ENCODE measurements at places on chromosomes 16 and 17.

DNA sequence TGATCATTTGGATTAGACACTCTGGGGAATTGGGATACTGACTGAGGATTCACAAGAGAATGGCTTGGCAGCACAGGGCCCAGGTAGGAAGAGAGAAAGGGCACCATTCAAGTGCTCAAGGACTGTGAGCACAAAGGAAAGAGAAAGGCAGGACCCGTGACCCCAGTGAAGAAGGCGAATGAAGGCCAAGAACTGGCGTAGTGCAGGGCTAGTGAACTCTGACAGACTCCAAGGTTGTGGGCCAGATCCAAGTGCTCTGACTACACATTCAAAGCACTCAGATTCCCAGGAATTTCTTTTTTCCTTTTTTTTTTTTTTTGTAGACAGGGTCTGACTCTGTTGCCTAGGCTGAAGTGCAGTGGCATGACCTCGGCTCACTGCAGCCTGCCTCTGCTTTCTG is 5.0 kb downstream of the GTF3C1 start:
- no peak for DNase-seq

- no peak for DNase-seq
Measured at GRCh38 chr16:88352261-88353200, 30.2 kb upstream of the ZNF469 start.

DNA sequence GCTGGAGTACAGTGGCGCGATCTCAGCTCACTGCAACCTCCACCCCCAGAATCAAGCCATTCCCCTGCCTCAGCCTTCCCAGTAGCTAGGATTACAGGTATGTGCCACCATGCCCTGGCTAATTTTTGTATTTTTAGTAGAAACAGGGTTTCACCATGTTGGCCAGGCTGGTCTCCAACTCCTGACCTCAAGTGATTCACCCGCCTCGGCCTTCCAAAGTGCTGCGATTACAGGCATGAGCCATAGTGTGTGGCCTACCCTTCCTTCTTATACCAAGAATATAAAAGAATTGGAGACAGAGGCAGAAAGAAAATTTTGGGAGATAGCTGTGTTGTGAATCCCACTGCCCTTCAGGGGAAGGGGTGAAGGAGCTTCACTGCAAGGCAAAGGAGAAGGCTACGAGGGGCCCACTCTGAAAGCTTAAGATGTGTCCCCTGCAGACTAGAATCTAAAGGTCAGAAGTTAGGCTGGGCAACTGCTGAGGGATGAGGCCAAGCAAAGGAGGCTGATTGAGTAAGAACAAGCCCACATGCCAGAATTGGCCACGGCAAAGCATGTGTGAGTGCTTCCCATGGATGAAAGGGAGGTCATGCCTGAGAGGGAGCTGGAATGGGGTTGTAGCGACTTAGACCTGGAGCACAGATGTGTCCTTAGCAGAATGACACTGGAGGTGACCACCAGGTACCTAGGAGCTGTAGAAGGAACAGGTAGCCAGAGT is 8.4 kb upstream of the CRYBA1 start:
- no peak for DNase-seq

- no peak for DNase-seq
Measured at GRCh38 chr17:49445591-49445990, 30.9 kb upstream of the PHB1 start.

GRCh38 chr16:9536905-9537304 is 445.5 kb downstream of the HAPSTR1 start:
- no peak for DNase-seq

GRCh38 chr16:7597677-7598076 is 265.0 kb downstream of the RBFOX1 start:
- no peak for DNase-seq

GRCh38 chr17:17122781-17123483 is 80.7 kb downstream of the MPRIP start:
- DNase-seq = no peak

DNA sequence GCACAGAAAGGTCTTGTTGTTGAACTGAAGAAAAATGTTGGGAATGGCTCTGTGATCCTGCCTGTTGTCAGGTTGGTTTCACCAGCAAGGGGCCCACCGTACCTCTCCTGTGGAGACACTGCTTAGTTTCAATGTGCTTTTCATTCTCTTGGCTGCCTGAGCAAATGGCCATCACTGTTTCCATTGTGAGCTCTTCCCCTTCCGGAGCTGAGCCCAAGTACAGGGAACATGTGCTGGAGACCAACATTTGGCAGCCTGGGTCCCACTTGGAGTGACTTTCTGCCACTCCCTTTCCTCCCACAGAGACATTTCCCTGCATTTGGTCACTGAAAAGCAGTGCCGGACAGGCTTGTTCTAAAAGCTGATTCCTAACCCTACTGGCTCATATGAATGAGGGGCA is 23.1 kb downstream of the GABARAPL2 start:
- no peak for DNase-seq

GRCh38 chr16:86297866-86298757 is 212.2 kb upstream of the FOXF1 start:
- no peak for DNase-seq

DNA sequence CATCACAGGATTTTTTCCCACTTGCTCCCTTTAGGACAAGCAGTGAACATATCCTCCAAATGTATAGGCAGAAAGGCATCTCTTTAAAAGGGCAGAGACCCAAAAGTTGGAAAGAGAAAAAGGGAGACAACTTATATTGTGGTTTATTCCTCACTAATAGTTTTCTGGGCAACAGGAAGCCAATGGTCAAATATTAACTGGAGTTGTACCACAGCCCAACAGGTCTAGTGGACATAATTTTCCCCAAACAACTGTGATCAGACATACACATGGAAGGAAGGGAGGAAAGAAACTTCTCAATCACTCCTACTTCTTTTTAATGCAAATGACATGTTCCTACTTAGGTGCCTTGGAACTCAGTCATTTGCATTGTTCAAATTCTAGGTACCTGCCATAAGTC is 78.4 kb downstream of the SOX9 start:
- DNase-seq = no peak

DNA sequence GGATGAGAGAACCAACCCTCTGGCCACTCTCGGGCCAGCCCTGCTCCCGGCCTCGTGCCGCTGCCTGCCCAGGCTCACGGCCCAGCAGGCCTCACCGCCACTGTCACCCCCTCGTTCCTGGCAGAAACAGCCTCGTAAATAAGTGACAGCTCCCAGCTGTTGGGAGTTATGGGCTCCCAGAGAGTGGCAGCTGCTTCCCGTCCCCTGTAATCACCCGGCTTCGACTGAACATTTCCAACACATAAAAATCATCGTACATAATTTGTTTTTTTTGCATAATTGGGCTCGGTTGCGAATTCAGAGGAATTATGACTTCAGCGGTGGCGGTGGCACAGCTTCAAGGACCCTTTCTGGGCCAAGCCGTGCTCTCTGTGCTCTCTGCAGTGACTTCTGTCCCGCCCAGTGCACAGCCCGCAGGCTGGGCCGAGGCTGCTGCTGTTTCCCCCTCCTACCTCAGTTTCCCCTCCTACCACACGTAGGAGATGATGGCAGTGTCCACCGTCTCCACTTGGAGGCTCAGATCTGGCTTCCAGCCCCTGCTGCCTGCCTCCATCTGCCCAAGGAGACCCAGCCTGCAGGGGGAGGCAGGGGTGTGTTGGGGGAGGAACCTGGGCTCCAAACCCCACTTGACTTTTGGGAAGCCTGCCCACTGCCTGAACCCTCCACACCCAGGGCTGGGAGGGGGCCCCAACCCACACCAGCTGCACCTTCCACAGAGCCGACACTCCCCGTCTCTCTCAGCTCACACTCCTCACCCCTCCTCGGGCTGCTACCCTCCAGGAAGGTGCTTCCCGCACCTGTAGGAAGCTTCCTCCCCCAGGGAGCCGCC is 84.9 kb downstream of the RTN4RL1 start:
- DNase-seq = no peak

GRCh38 chr16:58086381-58087208 is 42.6 kb downstream of the CFAP20 start:
- no peak for DNase-seq

DNA sequence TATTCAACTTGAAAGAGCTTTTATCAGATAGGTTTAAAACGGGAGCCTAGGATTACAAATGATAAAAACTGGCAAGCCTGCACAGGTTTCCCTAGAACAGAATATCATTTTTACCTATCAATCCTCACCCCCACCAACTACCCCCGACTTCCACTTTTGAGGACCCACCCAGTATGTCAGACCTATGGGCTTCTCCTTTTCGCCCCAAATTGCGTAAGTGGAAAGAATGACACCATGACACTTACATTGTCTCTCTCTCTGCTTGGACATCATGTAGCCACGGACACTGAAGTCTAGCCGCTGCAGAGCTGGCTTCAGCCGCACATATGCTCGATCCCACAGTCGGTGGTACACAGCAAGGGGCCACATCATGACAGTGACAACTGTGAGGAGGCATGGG is 7.4 kb upstream of the PSMC3IP start:
- DNase-seq = no peak

DNA sequence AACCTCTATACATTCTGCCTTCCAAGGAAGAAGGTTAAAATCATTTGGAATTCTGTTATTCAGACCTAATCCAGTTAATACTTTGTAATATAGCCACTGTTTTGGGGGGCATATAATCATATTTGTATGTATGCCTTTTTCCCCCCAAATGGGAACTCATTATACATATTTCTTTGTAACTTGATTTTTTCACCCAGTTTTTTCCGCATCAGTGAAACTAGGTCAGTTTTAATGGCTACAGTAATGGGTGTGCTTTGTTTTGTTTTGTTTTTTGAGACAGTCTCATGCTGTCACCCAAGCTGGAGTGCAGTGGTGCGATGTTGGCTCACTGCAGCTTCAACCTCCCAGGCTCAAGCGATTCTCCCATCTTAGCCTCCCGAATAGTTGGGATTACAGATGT is 54.9 kb downstream of the WWP2 start:
- no peak for DNase-seq

- DNase-seq = no peak
Measured at GRCh38 chr17:4130715-4131114, 12.1 kb downstream of the ZZEF1 start.

GRCh38 chr17:57889892-57890856 is 40.3 kb upstream of the MRPS23 start:
- DNase-seq = no peak

GRCh38 chr16:35365675-35366074 is 1906.3 kb downstream of the TP53TG3F start:
- DNase-seq = no peak

GRCh38 chr17:1179112-1179817 is 516 bp downstream of the ABR start:
- DNase-seq = no peak

DNA sequence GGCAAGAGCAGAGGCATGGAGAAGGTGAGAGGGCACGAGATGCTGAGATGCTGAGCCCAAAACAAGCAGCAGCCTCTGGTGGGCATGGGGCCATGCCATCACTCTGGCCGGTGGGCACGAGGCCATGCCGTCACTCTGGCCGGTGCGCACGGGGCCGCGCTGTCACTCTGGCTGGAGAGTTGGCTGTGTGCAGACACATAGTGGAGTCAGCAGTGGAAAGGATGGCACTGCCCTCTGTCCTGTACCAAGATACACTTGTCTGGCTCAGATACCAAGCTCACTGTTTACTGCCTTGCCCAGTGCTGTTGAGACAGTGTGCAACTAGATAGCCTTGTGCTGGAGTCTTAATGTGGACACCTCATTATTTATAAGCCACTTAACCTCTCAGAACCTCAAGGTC is 45.1 kb downstream of the CYB5D2 start:
- no peak for DNase-seq

GRCh38 chr17:1606352-1606985 is 22.2 kb downstream of the SLC43A2 start:
- DNase-seq = no peak

GRCh38 chr17:41478237-41478636 is 2.7 kb downstream of the KRT35 start:
- no peak for DNase-seq
